AG04450 (cell line): ENCODE measurements at places on chromosomes 11 and 22. TPM values are rescaled to one million over a fixed set of nuclear protein-coding genes. Genes with fewer than 3 reads are reported as not detected.

DNA sequence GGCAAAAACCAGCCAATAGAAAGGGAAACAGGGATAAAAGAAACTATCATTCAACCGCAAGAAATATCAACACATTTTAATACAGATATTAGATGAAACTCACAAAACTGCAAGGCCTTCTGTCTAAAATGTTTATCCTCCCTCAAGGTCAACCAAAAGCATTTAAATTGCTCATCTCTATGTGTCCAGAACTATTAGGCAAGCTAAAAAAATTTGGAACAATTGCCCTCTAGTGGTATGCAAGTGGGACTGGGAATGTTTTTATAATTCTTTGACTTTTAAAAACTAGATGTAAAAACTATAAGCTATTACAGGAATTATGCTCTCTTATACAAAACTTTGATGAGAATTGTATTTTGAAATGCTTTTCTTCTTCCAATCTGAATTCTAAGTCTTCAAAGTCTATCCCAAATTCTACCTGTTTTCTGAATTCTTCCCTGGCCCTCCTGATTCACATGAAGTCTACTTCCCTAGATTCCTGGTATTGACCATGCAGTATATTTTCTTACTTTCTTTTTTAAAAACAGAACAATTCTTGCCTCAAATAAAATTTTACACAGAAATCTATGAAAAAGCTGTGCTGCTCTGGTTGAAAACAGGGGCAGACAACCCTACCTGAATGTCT, 4.9 kb downstream of the CWC15 start:
- no peak for DNase-seq

DNA sequence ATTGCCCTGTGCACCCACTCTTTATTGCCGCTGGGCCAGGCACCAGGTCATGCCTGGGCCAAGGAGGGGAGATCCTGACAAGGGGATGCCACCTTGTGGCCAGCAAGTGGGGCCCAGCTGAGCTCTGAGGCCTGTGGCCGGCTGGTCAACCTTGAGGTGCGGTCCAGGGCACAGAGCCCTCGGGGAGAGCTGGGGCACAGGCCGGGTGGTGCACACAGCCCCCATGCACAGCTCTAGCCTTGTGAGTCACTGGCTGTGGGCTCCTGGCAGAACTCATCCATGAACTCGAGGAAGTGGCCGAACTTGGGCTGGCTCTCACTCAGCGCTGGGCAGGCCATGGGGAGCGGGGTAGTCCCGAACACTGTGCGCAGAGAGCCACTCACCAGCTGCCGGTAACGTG, 94.3 kb downstream of the RNF169 start:
- DNase-seq: no peak

GRCh38 chr22:47659467-47660223, 897.2 kb downstream of the TBC1D22A start:
- no peak for DNase-seq

Gene C1QTNF5
- 8.3 and 10.9 TPM in 2 replicates for polyA plus RNA-seq

DNA sequence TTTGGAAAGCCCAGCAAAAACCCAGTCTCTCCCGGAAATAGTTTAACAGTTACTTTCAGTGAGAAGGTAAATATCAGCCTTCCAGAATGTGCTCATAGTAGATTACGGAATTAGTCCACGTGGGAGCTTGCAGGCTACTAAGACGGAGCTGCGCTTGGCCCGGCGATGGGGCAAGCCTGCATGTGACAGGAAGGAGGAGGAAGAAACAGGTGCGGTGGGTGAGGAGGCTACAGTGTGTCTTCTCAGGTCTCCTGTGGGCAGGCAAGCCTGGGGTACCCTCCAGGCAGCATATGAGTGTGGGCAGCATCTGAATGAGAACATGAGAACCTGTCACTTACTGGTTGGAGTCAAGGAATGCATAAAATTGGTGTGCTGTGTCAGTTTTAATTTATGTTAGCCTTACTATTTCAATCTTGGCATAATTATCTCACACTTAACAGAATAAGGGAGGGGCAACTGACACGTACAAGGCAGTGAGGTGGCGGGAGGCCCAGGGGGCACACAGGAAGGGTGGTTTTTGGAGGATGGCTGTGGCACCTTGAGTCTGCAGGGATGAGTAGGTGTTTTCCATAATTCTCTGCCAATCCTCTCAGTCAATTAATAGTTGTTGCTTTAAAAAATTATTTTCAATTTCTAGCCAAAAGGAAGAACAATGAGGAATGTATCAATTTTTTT, 35.7 kb downstream of the CLMP start:
- DNase-seq: no peak

Gene TMPRSS5
- polyA plus RNA-seq: 0.04 TPM in 1 of 2 replicates, not detected in the other

Gene GAL
- polyA plus RNA-seq: 1.8 and 1.9 TPM in 2 replicates

Gene PLAAT5
- not detected in 2 replicates for polyA plus RNA-seq

DNA sequence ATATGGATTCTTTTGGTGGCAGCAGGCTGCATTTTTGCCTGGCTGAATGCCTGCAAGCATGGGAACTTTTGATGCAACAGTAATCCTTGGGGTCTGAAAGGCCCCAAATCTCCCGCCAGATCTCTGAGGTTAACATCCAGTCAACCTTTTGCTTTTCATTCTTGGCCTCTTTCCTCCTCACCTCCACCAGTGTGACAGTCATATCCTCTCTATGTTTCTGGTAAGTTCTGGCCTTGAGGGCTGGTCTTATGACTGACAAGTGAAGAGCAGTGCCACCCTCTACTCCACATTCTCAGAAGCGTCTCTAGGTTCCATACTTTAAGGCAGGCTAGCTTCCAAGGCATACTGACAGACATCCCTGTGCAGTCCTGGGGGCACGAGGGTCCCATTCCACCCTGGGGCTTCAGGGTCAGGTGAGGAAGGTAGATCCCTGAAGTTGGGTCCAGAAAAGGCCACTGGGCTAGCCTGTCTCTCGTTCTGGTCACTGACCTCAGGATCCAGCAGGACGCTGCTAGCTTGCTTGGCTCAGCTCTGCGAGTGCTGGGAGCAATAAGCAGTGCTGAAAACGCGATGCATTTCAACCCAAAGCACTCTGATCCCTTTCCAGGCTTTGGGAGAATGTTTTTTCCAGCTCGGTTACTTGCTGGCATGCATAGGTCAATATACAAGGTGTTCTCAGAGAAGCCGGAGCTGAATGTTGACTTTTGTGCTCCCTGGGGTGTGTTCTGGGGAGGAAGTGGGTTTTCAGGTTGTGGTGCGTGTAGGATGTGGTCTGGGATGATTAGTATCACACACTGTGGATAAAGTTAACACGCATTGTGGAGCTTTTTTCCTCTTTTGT, 75.2 kb downstream of the PTPRJ start:
- DNase-seq: no peak

GRCh38 chr22:47836957-47837356, 1074.5 kb downstream of the TBC1D22A start:
- no peak for DNase-seq

- no peak for DNase-seq
Measured at GRCh38 chr22:37270928-37271650, 11.2 kb upstream of the CYTH4 start.

Gene TMPRSS13
- not detected in 2 replicates for polyA plus RNA-seq

DNA sequence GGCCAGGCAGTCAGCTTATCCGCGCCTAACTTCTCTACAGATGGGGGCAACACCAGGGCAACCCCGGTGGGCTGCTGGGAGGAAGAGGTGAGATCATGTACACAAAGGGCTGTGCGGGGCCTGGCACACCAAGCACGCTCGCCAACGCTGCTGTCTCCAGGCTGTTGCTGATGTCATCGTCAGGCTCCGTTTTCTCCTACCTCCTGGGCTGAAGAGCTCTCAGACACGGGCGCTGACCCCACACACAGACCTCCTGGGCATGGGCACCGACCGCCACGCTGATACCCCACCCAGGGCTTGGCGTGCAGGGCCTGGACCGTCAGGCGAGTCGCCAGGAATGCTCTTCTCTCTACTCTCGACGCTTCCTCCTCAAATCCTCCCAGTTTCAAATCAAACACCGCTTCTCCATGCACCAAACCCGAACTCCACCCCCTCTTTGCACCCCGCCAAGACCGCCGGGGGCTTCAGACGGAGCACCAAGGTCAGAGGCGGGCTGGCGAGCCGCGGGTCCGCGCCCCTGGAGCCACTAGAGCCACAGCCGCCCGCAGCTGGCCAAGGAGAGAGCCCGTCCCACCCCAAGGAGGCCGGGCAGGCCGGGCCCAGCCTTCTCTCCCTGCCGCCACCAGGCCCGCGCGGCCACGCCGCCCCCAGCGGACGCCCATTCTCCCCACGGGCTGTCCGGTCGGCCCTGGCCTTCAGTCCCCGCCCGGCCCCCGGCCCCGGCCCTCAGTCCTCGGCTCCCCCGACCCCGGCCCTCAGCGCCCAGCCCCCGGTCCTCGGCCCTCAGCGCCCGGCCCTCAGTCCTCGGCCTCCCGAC, 772 bp downstream of the SBF1 start:
- peak; percentile 20 for DNase-seq

Gene TSSK2
- polyA plus RNA-seq: not detected in 2 replicates

DNA sequence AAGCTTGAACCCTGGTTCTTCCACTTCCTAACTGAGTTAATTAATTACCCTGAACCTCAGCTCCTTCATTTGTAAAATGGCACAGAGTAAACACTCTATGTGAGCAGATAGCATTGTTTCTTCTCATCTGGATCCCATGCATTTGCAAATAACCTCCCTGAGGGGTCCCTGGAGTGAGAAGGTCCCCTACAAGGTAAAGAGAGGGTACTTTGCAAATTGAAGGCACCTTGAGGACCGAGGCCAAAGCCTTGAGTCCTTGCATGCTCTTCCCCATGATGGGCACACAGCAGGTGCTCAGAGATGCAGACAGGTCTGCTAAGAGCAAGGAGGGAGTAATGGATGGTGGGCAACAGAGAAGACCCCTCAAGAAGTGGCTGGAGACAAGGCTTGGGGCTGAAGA, 33.2 kb downstream of the OTOG start:
- DNase-seq: no peak
